ENCODE measurements at places on chromosomes 6 and 20. TPM values are rescaled to one million over a fixed set of nuclear protein-coding genes. Genes with fewer than 3 reads are reported as not detected.

The CRIP3 gene
- total RNA-seq: 0.67 TPM

The ELMO2 gene
- total RNA-seq: 75.2 TPM

The GLP1R gene
- total RNA-seq: not detected

The NKX2-4 gene
- total RNA-seq: not detected

The ZBP1 gene
- 28.3 TPM for total RNA-seq

DNA sequence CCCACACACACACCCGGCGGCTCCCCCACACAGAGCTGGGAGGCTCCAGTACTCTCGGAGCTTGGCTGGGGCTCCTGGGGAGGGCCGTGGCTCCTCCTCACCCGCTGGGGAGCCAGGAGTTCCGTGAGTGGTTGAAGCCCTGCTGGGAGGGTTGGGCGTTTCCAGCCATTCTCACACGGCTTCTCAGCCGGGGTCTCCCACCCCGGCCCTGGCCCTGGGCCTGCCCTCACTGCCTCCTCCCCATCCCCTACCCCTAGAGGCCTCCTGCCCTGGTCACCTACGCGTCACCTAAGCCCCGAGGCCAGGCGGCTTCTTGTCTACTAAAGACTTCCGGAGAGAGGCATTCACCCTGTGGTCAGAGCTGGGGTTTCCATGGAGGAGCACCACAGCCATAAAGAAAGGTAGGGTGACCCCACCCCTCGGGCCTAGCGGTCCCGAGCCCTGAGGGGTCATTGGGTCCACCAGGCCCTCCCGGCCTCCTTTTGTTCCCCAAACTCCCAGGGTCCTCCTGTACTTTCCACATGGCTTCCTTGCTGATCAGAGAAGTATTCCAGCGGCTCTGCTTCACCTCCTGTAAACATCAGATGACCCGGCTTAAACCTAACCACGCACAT is 99.3 kb downstream of the TTLL2 start:
- no peaks in the 10 kb centered on the region for H3K36me3 ChIP-seq
- DNase-seq: no peak
- no peak overlapping the region for H3K27ac ChIP-seq
- no peaks in the 10 kb centered on the region for H3K4me1 ChIP-seq

- H3K4me1 ChIP-seq: peaks cover 37% of the 10 kb centered on the region
- peaks cover 3% of the 10 kb centered on the region for H3K36me3 ChIP-seq
- H3K4me3 ChIP-seq: no peak overlapping the region
- no peak overlapping the region for H3K27ac ChIP-seq
- H3K27me3 ChIP-seq: no peaks in the 10 kb centered on the region
Observed at GRCh38 chr6:135096403-135097130, 41.9 kb upstream of the HBS1L start.

DNA sequence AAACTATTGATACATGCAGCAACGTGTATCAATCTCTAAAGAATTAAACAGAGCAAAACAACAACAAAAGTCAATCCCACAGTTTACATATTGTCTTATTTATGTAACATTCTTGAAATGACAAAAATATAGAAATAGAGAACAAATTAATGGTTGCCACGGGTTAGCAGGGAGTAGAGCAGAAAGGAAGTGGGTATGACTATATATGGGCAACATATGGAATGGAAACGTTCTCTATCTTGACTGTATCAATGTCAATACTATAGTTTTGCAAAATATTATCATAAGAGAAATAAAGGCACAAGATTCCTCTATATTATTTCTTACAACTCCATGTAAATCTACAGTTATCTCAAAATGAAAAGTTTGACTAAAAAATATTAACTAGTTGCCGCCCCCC is 12.8 kb downstream of the AK9 start:
- peaks cover 2% of the 10 kb centered on the region for H3K36me3 ChIP-seq
- H3K27ac ChIP-seq: no peak overlapping the region
- H3K4me3 ChIP-seq: no peak overlapping the region
- H3K27me3 ChIP-seq: no peaks in the 10 kb centered on the region
- DNase-seq: no peak

- no peak for DNase-seq
- H3K4me3 ChIP-seq: no peak overlapping the region
- H3K36me3 ChIP-seq: no peaks in the 10 kb centered on the region
- H3K4me1 ChIP-seq: no peaks in the 10 kb centered on the region
- H3K27ac ChIP-seq: no peak overlapping the region
Observed at GRCh38 chr6:17863901-17864754, 123.3 kb downstream of the KIF13A start.

DNA sequence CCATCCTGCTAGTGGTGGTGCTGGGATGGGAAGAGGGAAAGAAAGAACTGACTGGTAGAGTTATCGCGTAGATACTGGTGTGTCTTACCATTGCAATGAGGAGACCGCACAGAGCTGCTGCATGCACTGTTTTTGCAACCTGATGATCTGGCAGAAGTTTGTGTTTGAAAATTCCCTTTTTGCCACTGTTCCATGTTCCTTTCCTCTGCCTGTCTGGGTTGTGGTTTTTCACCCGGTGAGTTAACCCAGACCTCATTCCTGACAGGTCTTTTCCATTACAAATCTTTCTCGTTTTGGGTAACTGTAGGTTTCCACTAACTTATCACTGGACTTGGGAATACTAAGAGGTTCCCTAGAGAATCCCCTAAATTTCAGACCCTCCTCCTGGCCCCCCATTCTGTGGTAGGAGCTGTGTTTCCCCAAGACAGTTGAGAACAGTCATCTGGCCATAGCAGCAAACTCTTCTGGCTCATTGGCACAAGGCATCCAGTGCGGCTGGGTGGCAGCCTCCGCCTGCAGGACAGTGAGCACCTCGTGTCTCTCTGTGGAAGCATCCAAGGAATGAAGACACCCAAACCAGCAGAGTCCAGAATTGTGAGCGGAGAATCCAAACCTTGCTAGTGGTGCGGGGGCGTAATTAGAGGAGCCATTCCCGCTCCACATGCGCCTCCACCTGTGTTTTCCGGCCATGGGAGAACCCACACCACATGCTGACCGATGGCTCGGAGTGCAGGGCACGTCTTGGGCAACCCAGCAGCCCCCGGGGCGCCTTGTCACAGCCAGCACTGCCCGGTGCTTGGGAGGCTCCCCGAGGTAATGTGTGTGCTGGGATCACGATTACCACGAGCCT is 32.8 kb downstream of the ERMARD start:
- no peak for DNase-seq
- no peak overlapping the region for H3K27ac ChIP-seq
- H3K4me3 ChIP-seq: no peak overlapping the region
- H3K36me3 ChIP-seq: peaks cover 16% of the 10 kb centered on the region
- H3K4me1 ChIP-seq: no peaks in the 10 kb centered on the region
- peaks cover 4% of the 10 kb centered on the region for H3K27me3 ChIP-seq

- no peak for DNase-seq
- peaks cover 1% of the 10 kb centered on the region for H3K36me3 ChIP-seq
- peak overlapping the region; percentile 57 for H3K27ac ChIP-seq
- peaks cover 24% of the 10 kb centered on the region for H3K4me1 ChIP-seq
- peaks cover 8% of the 10 kb centered on the region for H3K27me3 ChIP-seq
Observed at GRCh38 chr20:62875419-62876361, 14.1 kb upstream of the TCFL5 start.

DNA sequence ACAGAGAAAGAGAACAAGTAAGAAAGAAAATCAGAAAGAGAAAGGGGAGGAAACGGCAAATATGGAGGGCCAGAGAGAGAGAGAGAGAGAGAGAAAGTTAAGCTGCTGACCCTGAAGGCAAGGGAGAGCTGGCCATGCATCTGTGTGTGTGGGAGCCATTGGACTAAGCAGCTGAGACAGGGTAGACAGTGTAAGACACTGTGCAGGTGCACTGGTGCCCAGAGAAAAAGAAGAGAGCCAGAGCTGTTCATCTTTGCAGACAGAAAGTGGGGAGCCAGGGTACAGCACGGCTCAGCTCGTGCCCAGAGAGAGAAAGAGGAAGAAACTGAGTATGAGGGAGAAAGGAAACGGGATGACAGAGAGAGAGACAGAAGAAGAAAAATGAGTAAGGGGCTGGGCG is 24.2 kb upstream of the ZNF318 start:
- no peak overlapping the region for H3K4me3 ChIP-seq
- H3K4me1 ChIP-seq: peaks cover 19% of the 10 kb centered on the region
- no peaks in the 10 kb centered on the region for H3K36me3 ChIP-seq
- peaks cover 66% of the 10 kb centered on the region for H3K27me3 ChIP-seq

GRCh38 chr6:147906361-147906760 is 397.9 kb downstream of the SAMD5 start:
- H3K4me3 ChIP-seq: no peak overlapping the region
- H3K4me1 ChIP-seq: no peaks in the 10 kb centered on the region
- no peaks in the 10 kb centered on the region for H3K36me3 ChIP-seq
- no peak overlapping the region for H3K27ac ChIP-seq
- H3K27me3 ChIP-seq: no peaks in the 10 kb centered on the region
- DNase-seq: no peak

DNA sequence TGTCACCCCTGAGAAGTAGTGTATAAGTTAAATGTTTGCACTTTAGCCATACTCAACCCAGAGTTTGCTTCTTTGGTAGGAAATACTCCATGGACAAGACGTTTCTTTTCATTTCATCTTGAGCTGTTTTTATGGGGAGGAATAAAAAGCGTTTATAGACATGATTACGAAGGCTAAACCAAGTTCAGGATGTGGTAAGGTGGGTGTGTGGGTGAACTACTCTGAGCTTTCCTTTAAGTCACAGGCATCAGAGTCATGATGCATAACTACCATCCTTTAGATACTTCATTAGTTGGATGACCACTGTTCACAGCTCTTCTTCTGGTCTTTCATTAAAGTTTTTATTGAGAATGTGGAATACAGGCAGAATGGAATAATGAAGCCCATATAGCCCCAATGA is 48.9 kb downstream of the EBF4 start:
- H3K27ac ChIP-seq: peak overlapping the region; percentile 87
- H3K27me3 ChIP-seq: peaks cover 12% of the 10 kb centered on the region
- H3K4me1 ChIP-seq: peaks cover 32% of the 10 kb centered on the region
- peak; percentile 68 for DNase-seq

GRCh38 chr6:6626187-6626586 is 37.7 kb downstream of the LY86 start:
- peaks cover 49% of the 10 kb centered on the region for H3K4me1 ChIP-seq
- H3K4me3 ChIP-seq: no peak overlapping the region
- peaks cover 46% of the 10 kb centered on the region for H3K36me3 ChIP-seq
- no peak for DNase-seq
- no peak overlapping the region for H3K27ac ChIP-seq
- no peaks in the 10 kb centered on the region for H3K27me3 ChIP-seq

DNA sequence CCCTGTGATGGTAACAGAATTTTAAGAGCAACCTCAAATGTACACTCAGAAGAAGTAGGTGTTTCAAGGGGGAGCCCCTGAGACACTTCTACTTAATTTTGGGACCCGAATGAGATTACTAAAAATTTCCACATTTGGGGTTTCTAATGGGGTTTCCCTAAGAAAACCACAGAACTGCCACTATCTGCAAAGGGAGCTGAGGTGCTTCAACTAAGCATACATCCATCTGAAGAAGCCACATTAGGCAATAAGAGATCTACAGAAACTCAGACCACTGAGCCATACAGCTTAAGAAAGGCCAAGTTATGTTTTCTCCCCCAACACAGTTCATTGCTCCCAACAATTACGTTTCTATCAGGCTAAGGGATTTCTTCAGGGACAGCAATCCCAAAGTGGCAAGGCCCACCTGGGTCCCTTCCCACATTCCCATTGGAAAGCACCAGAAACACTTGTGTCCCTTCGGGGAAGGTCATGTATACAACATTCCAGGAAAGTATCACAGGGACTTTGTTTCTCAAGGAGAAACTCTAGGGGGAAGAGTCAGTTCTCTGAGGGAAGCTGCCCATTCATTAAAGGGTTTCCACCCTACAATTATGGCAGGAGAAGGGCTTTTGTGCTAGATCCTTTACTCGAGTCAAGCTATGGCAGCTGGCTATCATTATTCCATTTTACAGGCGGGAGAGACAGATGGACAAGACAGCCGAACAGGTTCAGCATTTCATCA is 5.0 kb downstream of the BCL2L1 start:
- DNase-seq: peak; percentile 22
- H3K4me3 ChIP-seq: peak overlapping the region; percentile 71
- H3K36me3 ChIP-seq: peaks cover 87% of the 10 kb centered on the region
- no peaks in the 10 kb centered on the region for H3K27me3 ChIP-seq
- H3K27ac ChIP-seq: peak overlapping the region; percentile 65

DNA sequence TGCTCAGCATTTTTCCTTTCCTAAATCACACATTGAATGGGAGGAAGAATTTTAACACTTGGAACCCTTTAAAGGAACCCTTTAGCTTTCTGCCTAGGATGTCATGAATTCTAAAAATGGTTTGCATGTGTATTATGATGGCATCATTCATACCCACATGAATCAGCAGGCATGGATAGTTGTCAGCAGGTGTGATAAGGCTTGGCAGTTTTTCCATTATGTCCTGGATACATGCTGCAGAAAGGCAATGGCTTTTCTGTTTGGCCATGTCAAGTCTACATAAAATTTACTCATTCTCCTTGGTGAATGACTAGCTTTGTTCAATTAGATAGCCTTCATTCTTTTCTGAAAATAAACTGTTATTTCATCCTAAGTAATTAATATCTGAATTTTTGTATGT is 353.7 kb downstream of the GRIK2 start:
- H3K36me3 ChIP-seq: no peaks in the 10 kb centered on the region
- H3K4me3 ChIP-seq: no peak overlapping the region
- no peak overlapping the region for H3K27ac ChIP-seq

DNA sequence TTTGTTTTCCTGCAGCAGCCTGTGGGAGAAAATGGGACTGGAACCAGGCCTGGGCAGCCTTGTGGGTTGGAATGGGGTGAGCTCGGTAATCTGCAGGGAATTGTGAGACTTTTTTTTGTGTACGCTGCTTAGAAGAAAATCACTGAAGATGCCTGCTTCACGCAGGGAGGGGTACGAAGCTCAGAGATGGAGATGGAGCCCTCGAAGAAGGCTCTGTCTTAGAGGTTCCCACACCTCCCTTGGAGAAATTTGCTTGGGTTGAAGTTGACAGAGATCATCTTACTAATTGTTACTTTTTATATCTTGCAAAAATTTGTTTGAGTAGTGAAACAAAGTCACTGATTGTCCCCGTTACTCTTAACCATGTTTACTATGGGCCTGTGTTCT is 894 bp downstream of the PYGB start:
- DNase-seq: no peak
- H3K27me3 ChIP-seq: peaks cover 9% of the 10 kb centered on the region
- H3K27ac ChIP-seq: peak overlapping the region; percentile 71
- H3K4me3 ChIP-seq: peak overlapping the region; percentile 81
- H3K4me1 ChIP-seq: peaks cover 42% of the 10 kb centered on the region

GRCh38 chr6:40585651-40586269 is 1.4 kb downstream of the LRFN2 start:
- H3K4me1 ChIP-seq: peaks cover 31% of the 10 kb centered on the region
- H3K36me3 ChIP-seq: no peaks in the 10 kb centered on the region
- DNase-seq: no peak
- no peak overlapping the region for H3K27ac ChIP-seq
- H3K4me3 ChIP-seq: peak overlapping the region; percentile 76
- peaks cover 47% of the 10 kb centered on the region for H3K27me3 ChIP-seq

The APOM gene
- 4.5 TPM for total RNA-seq

The TMEM244 gene
- total RNA-seq: not detected

The TMEM14A gene
- total RNA-seq: 25.3 TPM

The CYP21A2 gene
- total RNA-seq: not detected
